Stimulated activated CD4-positive, alpha-beta T cell treated with anti-CD3 and anti-CD28 coated beads, Interleukin-1b, Interleukin-23, amount 100 ng/mL, for 1 hour (primary cell): ENCODE measurements at places on chromosomes 12 and 14.

- DNase-seq = no peak
Measured at GRCh38 chr12:107126796-107127481, 33.6 kb upstream of the CRY1 start.

- DNase-seq = no peak
Measured at GRCh38 chr14:33198684-33199083, 260.0 kb downstream of the NPAS3 start.

DNA sequence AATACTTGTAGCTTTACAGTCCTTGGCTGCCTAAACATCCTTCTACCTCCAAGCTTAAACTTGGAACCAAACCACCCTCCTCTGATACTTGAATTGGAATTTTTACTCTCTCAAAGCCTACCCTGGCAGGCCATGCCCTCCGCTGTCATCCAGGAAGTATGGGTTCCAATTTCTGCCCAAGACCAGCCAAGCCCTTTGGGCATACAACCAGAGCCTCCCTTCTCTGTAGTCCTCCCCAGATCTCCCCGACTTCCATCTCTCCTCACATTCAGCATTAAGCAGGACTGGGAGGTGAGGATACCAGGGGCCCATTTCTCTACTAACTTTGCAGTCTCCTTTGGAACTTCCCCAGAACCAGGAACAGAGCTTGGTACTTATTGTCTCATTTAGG is 369 bp upstream of the DHH start:
- no peak for DNase-seq

GRCh38 chr12:52686756-52687487 is 6.7 kb upstream of the KRT1 start:
- DNase-seq = no peak
